ENCODE measurements at places on chromosomes 5 and 9.

DNA sequence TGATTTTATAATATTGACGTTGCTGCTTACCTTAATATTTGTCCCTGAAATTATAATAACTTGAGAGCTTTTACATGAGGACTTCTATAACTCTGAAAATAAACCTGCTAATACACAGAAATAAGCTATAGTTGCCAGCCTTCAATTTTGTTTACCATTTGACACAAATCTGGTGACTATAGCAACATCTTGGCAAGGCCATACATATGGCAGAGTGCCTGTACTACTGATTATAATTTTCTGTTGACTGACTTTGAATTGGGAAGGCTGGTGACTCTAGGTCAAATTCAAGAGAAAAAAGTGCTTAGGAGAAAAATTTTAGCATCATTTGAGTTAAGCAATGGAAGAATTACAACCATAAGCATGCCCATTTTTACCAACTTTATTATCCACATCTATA is 581.4 kb upstream of the PTPRD start:
- no peak for DNase-seq

DNA sequence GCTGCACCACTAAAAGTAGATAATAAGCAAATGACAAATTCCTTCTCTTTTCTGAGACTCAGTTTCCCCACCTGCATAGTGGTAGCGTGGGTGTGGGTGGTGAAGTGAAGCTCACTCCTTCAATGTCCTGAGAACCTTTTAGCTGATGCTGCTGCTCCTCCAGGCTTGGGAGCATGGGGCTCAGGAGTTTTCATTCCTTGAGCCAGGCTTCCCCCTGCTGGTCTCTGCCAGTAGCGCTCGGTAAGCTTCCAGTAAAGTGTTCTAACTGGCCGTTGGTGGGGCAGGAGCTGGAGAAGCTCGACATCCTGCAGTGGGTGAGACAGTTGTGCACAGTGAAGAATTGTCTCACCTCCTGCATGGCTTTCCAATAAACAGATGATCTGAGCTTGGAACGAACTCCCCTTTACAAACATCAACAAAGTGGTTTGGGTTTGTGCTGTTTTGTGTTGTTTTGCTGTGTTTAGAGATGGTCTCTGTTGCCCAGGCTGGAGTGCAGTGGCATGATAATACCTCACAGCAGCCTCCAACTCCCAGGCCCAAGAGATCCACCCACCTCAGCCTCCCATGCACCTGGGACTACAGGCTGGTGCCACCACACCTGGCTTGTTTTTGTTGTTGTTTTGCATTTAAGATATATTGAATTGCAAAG is 34.6 kb downstream of the SPARC start:
- DNase-seq: peak; percentile 58

DNA sequence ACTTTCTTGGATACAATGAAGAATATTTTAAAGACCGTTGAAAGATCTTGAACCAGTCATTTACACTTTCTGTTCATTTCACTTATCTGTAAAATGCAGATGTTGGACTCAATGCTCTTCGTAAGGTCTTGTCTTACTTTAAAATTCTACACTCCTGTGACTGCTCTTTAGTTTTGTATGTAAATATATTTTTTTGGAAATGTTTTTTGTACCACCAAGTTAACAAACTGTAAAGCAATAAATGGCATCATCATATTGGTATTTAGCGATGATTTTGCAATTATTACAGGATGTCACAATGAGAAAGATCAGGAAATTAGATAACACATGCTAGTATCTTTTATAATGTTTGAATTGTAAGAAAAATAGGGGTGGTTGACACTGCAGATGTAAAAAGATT is 80.8 kb upstream of the GNAQ start:
- no peak for DNase-seq

DNA sequence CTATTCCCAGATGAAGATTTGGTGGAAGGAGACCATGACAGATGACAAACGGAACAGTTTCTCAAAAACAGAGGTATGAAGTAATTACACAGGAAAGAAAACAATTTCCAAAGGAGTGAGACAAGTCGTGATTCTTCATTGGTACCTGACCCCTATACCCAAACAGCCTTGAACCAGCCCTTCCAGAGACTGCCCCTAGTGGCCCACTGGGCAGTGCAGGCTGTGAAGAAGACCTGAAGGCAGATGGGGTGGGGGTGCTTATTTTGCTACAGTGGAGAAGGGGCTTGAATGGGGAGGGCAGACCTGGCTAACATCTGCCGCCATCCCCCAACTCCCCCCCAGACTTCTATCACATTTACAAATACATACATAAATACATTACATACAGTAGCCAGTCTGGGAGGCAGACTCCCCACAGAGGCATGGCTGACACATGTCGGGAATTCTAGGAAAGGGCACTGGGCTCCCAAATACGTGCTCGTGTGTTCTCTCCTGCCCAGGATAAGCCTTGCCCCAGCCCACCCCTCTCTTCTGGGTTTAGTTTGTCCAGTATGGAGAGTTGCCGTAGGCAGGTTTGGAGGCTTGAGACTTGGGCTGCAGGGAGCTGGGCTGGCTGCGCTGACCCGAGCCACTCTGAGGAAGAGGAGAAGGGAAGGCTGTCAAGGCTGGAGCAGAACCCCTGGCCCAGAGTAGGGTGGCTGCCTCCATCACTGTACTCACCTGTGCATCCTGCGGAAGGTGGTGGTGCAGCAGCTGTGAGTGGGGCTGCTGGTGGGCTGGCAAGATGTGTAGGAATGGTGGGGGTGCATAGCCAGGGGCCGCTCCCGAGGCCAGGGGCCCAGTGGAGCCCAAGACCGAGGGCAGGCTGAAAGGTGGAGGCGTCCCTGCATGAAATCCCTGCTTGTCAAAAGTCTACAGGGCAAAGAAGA is 105.3 kb downstream of the UBE2R2 start:
- DNase-seq: peak; percentile 18

DNA sequence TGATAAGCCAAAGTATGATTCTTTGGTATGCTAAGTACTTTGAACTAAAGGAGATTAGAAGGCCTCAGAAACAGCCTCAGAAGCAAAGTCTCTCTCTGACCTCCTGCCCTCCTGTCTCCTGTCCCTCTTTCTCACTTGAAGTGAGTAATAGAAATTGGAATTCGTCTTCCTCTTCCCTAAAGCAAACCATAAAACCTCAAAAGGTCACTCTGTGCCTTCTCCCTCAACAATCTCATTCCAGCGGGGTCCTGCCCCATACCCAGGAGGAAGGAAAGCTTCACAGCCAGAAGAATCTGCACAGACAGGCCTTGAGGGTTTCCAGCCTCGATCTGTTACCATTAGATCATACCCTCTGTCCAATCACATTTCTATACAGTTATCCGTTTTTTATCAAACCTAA is 87.8 kb downstream of the HAPLN1 start:
- DNase-seq: no peak

GRCh38 chr5:174273325-174273724 is 227.8 kb downstream of the NSG2 start:
- no peak for DNase-seq

DNA sequence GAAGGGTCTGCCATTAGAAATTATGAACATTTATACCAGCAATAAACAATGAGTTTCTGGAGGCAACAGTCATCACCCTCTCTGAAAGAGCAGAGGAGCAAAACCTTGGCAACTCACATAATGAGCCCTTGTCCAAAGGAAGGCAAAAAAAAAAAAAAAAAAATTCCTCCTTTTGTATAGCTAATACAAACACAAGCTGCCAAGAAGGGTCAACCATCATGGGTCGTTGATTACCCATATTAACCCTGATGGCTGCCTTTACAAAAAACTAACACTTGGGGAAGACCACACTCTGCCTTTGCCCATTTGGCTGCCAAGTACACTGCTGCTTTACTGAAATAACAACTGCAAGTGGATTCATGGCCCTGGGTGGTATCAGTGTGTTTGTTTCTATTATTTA is 272.7 kb downstream of the ADAMTSL1 start:
- DNase-seq: no peak

- no peak for DNase-seq
These were observed 12.5 kb downstream of the GARNL3 start for GRCh38 chr9:127277099-127277498.

DNA sequence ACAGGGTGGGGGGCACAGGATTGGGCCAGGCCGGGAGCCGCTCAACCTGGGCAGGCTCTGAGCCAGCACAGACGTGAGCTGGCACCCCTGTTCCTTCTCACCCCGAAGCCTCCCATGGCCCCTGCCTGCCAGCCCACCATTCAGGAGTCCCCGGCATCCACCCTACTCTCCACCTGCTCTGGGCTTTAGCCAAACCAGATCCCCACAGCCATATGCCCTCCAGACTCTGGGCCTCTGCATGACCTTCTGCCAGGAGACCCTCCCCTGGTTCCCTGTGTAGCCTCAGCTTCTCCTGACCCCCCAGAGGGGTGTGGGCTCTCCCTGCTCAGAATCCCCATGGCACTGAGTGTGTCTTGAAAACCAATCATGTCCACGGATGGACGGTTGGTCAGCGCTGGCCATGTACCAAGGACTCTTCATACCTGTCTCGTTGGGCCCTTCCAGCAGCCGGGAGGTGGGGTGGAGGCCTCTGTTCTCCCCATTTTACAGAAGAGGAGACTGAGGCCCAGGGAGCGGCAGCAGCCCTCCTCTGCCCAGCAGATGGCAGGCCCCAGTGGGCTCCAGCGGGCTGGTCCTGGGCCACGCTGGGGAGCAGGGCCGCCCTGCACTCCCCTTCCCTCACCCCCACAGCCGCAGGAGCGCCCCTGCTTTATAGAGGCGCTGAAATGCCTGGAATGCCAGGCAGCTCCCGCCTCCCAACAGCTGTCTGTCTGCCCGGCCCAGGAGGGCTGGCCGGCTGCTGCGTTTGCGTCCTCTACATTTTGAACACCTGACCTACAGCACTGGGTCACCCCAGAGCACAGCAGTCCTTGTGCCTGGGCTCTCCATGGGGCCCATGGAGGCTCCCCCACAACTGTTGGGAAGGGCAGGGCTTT is 3.5 kb upstream of the MYMK start:
- DNase-seq: no peak

GRCh38 chr5:38453506-38453905 is 102.9 kb downstream of the LIFR start:
- DNase-seq: peak; percentile 13

DNA sequence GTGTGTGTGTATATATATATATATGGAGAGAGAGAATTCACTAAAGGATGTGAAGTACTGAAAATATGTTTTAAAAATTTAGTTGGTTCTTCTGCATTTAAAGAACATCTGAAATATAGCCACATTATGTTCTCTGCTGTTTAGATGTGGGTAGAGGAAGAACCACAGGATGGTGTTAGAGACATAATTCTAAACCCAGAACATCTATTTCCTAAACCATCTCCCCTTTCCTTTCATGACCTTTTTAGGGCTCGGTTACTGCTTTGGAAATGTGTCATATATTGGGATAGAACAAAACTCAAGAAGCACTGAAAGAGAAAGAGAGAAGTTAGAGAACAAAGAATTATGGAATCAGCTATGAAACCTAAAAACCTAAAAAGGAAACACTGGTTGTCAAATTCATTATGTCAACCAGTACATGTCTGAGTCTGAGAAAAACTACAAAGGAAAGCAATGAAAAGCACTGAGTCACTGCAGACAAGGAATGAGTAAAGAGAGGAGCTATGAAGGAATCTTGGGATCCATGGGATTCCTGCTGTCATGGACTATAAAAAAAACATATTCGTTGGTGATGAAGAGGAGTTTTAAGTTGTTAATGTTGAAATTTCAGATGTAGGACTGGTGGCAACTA is 28.4 kb downstream of the SLC12A2 start:
- DNase-seq: no peak

DNA sequence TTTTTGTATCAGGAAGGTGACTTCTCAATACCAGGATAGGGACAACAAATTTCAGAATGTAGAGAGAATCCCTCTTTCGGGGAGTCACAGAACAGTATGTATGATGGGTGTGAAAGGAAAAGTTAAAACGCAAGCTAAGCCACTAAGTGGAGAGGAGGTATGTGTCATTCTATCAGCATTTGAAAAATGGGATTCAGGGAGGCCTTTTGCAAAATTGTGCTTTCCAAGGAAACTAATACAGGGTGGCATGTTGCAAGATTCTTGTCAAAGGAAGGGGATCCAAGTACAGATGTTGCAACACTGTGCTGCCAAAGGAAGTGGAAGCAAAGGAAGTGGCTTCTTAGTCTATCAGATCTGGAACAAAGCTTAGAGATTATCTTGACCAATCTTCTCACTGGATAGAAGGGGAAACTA is 12.6 kb upstream of the TNIP1 start:
- DNase-seq: no peak

- DNase-seq: no peak
These were observed 51.4 kb upstream of the DAB2IP start for GRCh38 chr9:121599872-121600585.

DNA sequence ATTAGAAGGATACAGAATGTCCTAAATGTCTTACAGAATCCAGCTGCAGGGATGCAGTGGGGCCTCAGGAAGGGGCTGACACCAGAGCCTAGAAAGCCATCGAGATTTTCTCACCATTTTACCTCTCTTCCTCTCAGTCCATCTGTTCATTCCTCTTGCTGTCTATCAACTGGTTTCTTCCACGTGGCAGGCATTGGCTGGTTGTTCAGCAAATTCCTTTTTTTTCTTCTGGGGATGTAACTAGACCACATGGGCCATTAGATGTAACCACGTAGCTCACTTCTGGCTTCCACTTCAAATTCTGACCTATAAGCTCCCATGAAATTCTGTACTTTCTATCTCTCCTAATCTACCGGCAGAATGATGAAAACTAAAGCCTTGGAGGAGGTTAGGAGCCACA is 93.6 kb upstream of the MTAP start:
- DNase-seq: no peak

- DNase-seq: no peak
These were observed 651.7 kb upstream of the WWC1 start for GRCh38 chr5:167639766-167640165.

DNA sequence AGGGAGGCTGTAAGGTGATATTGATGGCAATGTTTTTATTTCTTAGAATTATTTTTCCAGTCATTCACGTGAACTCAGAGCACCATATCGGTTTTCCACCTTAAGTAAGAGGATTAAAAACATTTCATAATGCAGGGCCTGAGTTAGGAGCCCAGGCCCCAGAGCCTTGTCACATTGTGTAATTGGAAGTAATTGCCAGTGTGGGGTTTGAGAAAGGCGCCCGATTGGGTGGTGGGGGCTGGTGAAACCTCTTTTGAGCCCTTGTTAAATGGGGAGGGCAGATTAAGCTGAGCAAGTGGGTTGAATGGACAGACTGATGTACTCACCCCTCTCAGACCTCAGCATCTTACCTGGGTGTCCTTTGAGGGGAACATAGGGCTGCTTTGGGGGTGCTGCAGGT is 116.7 kb upstream of the PITX1 start:
- no peak for DNase-seq

- no peak for DNase-seq
These were observed 154.3 kb downstream of the SPOCK1 start for GRCh38 chr5:137344723-137345322.

- DNase-seq: no peak
These were observed 1.4 kb upstream of the PPP2CA start for GRCh38 chr5:134227259-134227658.

Data from activated T-cell treated with anti-CD3 and anti-CD28 coated beads for 48 hours (primary cell).